ENCODE measurements at places on chromosomes 7 and 10. TPM values are rescaled to one million over a fixed set of nuclear protein-coding genes. Genes with fewer than 3 reads are reported as not detected.

KIF11 gene
- total RNA-seq, result 25.3 TPM

PWWP2B gene
- total RNA-seq, result 6.9 TPM

CPVL gene
- total RNA-seq, result 2.6 TPM

TEX36 gene
- total RNA-seq, result not detected

EIF5AL1 gene
- total RNA-seq, result 0.53 TPM

HOXA9 gene
- total RNA-seq, result 17.9 TPM

MLXIPL gene
- not detected for total RNA-seq

PNLIP gene
- total RNA-seq, result not detected

GNGT1 gene
- total RNA-seq, result not detected

SHH gene
- total RNA-seq, result not detected

ACSM6 gene
- not detected for total RNA-seq

Data from myometrial cell (primary cell).